Activated T-helper 17 cell treated with anti-CD3 and anti-CD28 coated beads, Interleukin-2, amount 50 U/mL, for 72 hours (primary cell): ENCODE measurements at places on chromosomes 13 and 19. TPM values are rescaled to one million over a fixed set of nuclear protein-coding genes. Genes with fewer than 3 reads are reported as not detected.

Gene DPP9
- 52.3 TPM for total RNA-seq

Gene BRSK1
- total RNA-seq: 6.3 TPM

Gene SEMA6B
- total RNA-seq: 0.05 TPM

Gene SIGLECL1
- total RNA-seq: not detected

Gene PRSS57
- not detected for total RNA-seq

Gene COL5A3
- 6.1 TPM for total RNA-seq

Gene MADCAM1
- not detected for total RNA-seq

Gene ANGPTL8
- not detected for total RNA-seq

Gene DAND5
- total RNA-seq: 0.40 TPM
